Fibroblast of skin of back (primary cell): ENCODE measurements at places on chromosomes 1 and 21.
A peak's percentile ranks its signal among the peaks of the same experiment; 100 is the strongest.

DNA sequence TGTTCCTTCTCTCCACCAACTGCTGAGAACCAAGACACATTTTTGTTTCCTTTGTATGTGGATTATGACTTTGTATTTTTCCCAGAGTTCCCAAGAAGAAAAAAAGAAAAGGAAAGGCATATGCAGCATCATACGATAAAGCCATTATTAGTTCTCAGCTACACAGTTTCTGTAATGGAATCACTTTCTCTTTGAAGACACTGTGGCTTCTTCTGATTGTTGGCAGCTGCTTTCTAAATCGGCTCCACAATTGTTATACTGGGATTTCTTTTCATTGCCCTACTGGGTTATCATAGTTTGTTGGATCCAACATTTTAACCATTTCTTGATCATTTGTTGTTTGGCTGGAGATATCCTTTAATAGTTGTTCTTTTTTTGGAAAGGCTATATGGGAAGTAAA lies 89.5 kb upstream of the HIVEP3 start:
- no peak for DNase-seq

- no peak for DNase-seq
Measured at GRCh38 chr1:4596486-4596885, 57.9 kb upstream of the AJAP1 start.

- no peak for DNase-seq
Measured at GRCh38 chr1:6409053-6409452, 10.7 kb downstream of the HES2 start.

DNA sequence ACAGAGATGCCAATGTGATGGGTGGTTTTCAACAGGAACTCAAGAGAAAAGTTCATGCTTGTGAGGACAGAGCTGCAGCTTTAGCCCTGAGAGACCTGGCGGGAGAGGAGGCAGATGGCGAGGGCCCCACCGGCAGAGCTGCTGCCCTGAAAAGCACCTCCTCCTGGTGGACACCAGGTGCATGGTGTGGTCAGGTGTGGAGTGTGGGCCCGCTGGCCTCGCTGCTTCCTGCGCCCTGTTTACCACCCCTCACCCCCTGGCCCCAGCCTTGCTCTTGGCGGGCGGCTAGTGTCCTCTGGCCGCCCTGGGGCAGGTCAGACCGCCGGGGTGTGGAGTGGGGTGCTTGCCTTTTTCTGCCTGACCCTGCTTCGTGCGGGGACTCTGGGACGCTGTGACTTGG lies 42.8 kb downstream of the PRKCZ start:
- no peak for DNase-seq

DNA sequence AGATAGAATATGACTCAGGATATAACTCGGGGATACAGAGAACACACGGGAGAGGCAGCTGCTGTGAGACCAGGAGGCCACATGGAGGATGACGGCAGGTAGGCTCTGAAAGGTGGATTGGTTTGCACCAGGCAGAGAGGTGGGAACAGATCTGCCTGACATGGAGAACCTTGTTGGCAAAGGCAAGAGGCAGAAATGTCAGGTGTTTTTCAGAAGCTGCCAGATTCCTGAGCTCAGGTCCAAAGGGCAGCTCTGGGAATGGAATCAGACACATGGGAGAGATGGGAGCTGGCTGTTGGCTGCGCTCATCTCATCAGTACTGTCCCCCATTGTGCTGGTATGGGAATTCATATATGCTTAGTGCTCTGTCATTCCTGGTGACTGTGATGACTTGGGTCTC lies 19.2 kb downstream of the SYT6 start:
- DNase-seq: no peak

- no peak for DNase-seq
Measured at GRCh38 chr1:11447903-11448302, 31.1 kb upstream of the DISP3 start.

- no peak for DNase-seq
Measured at GRCh38 chr1:41399145-41399795, 38.0 kb downstream of the FOXO6 start.

DNA sequence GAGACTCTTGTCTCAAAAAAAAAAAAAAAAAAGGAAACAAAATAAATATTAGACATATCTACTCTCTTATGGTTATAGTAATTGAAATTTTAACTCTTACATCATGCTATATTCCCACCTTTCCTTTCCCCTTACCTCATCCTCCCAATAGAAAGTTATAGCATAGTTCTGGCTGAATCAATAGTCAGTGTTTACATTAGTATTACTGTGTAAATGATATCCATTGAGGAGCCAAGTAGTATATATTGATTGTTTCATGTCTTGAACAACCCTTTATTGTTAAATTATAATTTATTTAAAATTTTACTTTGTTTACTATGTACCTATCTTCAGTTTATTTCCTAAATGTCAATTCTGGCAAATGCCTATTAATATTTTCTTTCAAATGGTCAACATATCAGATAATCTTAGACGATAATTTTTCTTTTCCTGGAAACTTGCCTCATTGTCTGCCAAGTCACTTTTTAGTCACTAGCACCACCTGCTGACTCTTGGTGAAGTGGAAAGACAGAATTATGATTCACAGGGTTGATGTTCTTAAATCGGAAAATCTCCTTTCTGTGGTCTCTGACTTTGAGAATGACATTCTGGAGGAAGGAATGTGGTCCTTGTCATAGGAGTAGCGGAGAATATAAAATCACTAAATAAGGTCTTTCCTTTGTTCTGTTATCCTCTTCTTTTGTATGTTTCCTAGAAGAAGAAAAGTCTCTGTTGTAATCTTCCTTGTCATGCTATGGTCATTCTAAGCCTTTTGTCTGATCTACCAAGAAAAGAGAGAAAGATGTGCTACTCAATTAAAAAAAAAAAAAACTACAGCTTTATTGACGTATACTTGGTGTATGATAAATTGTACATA lies 8.6 kb downstream of the HJV start:
- peak; percentile 89 for DNase-seq

DNA sequence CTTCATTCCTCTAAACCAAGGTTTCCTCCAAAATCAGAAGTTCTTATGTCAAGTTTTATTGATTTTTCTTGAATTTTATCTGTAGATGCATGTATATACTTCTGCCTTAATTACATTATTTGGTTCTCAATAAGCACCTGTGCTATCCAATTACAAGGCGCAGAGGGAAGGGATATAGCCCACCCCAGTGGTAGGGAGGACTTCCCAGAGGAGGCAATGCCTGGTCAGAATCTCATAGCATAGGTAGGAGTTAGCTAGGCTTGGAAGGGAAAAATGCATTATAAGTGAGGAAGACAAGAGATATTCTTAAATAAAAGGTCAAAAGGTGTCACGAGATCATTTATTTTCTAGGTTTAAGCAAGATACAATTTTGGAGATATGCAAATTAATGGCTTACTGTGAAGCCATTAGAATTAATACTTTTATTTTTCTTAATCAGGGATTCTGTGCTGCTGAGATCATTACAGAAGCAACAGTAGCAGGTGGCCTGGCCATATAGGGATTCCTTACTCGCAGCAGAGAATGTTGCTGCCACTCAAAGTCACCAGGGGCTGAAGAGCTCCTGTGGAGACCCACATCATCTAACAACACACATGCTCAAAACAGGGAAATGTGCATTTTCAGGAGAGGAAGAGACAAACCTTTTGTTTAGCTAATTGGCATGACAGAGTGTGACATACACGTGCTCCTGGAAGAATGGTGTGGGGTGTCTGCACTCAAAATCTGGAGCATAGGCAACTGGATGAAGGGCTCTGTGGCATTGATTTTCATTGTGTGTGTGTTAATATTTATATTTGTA lies 178.3 kb downstream of the ATG4C start:
- DNase-seq: no peak

GRCh38 chr1:243489158-243489527 lies 233.3 kb downstream of the SDCCAG8 start:
- no peak for DNase-seq

GRCh38 chr1:58942759-58943191 lies 158.9 kb upstream of the JUN start:
- DNase-seq: no peak

- no peak for DNase-seq
Measured at GRCh38 chr1:46652321-46653100, 15.7 kb downstream of the ATPAF1 start.

- DNase-seq: no peak
Measured at GRCh38 chr1:205616563-205617293, 15.1 kb downstream of the ELK4 start.

- DNase-seq: peak; percentile 52
Measured at GRCh38 chr1:1630191-1630964, 1.6 kb upstream of the MMP23B start.

- DNase-seq: no peak
Measured at GRCh38 chr1:5311147-5311546, 656.7 kb downstream of the AJAP1 start.

DNA sequence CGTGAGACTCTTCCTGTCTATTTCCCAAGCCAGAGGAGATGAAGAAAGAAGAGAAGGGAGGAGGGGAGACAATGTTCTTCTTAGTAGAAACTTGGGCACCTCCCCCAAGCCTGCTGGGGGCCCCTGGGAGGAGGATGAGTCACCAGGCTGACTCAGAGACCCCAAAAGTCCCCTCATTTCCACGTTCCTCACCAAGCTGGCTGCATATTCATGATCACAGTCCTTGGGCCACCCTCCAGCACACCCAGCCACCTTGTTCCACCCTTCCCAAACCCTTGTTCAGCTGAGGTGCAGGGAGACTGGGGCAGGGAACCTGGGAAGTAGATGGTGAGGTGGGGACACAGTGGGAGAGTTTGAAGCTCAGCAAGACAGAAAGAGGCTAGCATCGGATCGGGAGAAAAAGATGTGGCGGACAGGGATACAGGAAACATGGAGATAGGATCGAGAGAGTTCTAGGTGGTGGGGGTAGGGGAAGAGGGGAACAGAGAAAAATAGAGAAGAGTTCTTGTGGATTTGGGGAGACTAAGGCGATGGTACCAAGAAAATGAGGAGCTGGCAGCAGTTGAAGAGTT lies 712 bp downstream of the RAB13 start:
- DNase-seq: peak; percentile 80

- DNase-seq: no peak
Measured at GRCh38 chr1:7177438-7178146, 392.3 kb downstream of the CAMTA1 start.

DNA sequence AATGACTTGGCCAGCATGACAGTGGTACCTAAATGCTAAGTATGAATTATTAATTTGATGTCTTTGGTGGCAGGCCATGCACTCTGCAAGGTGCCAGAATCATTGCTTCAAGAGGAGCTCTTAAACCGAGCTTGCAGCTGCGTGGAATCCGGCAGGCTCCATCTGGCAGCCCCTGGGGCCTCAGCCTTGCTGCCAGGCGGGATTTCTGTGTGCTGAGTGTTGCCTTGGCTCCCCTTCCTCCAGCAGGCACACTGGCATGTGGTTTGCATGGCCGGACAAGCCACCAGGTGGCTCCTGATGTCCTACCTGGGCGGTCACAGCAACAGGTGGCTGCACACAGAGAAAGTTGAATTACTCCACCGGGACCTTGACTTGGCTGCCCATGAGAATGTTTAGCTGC lies 155.4 kb downstream of the URB2 start:
- DNase-seq: no peak
